A549 treated with DMSO at 1 μM for 4 hours (cell line): ENCODE measurements at places on chromosomes 12 and 14. TPM values are rescaled to one million over a fixed set of nuclear protein-coding genes. Genes with fewer than 3 reads are reported as not detected.

Gene NFE2
- 0.11 to 0.20 TPM (median 0.15 TPM) in 3 of 5 replicates, not detected in the others for total RNA-seq

Gene NELL2
- 0.07 to 0.13 TPM (median 0.09 TPM) in 3 of 5 replicates, not detected in the others for total RNA-seq

Gene MGP
- total RNA-seq, result 0.15 TPM in 1 of 5 replicates, not detected in the others

Gene E2F7
- total RNA-seq, result 7.0 to 11.0 TPM (median 9.0 TPM) in 5 replicates

Gene LBHD2
- total RNA-seq, result 0.14 to 0.39 TPM (median 0.18 TPM) in 3 of 5 replicates, not detected in the others

Gene PLA2G1B
- total RNA-seq, result not detected in 5 replicates

Gene SMOC1
- total RNA-seq, result 16.7 to 26.5 TPM (median 21.2 TPM) in 5 replicates
